ENCODE measurements at places on chromosomes 16 and 17. TPM values are rescaled to one million over a fixed set of nuclear protein-coding genes. Genes with fewer than 3 reads are reported as not detected.

The ZFP90 gene
- total RNA-seq = 22.4 TPM

The ZG16B gene
- total RNA-seq = not detected

The TMEM114 gene
- not detected for total RNA-seq

The TRIM72 gene
- not detected for total RNA-seq

The SLFN14 gene
- total RNA-seq = not detected

The SDF2 gene
- 56.4 TPM for total RNA-seq

The CD300LB gene
- not detected for total RNA-seq

The KRT31 gene
- total RNA-seq = not detected

The SCGB1C2 gene
- not detected for total RNA-seq

The ENPP7 gene
- total RNA-seq = not detected

The STX1B gene
- total RNA-seq = 0.07 TPM

The ABCA6 gene
- total RNA-seq = 30.5 TPM

The ZFP3 gene
- total RNA-seq = 1.7 TPM

The MYOCD gene
- total RNA-seq = not detected

The SPOP gene
- total RNA-seq = 61.9 TPM

The EPN2 gene
- 55.3 TPM for total RNA-seq

The CA4 gene
- total RNA-seq = 0.29 TPM

All from endothelial cell of umbilical vein (primary cell).